ENCODE measurements at places on chromosomes 6 and 20.

DNA sequence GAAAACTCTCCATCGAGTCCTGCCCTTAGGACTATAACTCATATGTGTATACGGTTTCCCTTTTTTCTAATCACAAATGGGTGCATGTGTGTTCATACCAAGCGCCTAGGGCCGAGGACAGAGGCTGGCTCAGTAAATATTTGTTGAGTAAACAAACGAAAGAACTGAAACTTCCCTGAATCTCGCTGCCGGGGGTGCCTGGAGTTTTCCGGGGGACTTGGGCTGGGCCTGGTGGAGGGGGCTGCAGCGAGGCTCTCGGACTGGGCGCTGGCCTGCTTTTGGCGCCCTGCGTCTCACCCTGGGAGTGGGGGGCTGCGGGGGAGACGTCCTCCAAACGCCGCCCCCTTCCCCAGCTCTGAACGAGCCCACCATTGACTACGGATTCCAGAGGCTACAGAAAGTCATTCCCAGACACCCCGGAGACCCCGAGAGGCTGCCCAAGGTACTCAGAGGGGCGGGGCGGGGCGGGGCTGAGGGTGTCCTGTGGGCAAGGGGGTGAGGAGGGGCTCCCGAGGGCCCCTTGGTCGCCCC lies 49.0 kb downstream of the CPXM1 start:
- DNase-seq, result no peak

DNA sequence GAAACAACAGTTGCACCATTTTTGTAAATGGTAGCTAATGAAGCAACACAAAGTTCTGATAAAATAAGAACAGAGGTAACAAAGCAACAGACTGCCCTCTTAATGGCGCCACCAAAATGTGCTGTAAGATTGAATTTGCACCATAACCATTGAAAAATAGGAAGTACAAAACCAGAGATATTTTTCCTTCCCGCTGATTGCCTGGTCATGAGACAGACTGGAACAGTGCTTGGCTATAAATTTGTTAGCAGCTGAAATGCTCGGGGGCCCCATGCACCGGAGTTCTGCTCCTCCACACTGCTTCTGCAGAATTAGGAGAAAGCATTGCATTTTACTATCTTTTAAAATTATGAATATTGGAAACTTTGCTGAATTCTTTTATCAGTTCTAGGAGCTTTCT lies 164.4 kb upstream of the QKI start:
- no peak for DNase-seq

GRCh38 chr6:26126394-26127235 lies 39.4 kb downstream of the HFE start:
- no peak for DNase-seq

- no peak for DNase-seq
Observed at GRCh38 chr6:148345176-148345575, 2.5 kb downstream of the SASH1 start.

DNA sequence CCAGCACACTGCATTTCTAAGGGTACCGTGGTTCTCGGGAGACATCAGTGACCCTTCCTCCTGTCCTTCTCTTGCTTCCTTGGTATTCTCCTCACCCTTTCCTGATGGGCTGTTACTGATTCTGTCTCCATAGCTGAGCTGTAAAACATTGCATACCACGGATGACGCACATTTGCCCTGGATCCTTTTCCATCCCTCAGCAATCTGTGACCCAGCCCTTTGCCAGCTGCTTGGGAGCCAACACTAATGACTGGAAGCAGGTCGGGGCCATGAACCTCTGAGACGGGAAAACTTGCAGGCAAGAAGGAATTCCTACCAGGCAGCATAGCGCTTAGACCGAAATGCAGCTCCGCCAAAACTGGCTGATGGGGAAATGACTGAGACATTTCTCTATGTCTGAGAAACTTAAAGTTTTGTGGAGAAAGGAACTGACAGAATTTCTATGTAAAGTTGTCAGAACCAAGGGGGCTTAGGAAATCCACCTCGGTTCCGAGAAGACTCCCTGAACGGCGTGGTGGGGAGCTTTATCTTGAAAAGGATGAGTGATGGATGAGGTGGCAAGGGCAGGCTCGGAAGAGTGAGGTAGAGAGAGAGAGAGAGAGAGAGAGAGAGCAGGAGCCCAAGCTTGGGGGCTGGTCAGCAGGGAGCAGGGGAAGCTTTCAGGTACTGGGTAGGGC lies 19.2 kb downstream of the TUBB2B start:
- no peak for DNase-seq

DNA sequence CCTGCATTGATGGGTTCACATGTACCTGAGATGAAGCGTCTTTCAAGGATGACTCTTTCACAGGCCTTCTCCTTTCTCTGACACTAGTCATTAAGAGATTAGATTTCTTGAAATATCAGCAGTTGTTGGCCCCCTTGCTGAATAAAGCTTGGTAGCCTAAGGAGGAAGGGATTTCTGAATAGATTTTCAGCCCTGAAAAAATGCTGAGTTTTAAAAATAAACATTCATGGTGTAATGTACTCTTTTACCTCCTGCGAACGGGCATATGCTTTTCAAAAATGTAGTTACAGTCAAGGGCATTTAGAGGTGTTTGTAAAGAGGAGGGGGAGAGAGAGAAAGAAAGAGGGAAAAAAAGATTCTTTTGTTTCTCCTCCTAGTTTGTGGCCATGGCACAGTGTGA lies 222.7 kb downstream of the SOX4 start:
- no peak for DNase-seq

- DNase-seq, result no peak
Observed at GRCh38 chr20:57598060-57598459, 22.2 kb downstream of the ZBP1 start.

DNA sequence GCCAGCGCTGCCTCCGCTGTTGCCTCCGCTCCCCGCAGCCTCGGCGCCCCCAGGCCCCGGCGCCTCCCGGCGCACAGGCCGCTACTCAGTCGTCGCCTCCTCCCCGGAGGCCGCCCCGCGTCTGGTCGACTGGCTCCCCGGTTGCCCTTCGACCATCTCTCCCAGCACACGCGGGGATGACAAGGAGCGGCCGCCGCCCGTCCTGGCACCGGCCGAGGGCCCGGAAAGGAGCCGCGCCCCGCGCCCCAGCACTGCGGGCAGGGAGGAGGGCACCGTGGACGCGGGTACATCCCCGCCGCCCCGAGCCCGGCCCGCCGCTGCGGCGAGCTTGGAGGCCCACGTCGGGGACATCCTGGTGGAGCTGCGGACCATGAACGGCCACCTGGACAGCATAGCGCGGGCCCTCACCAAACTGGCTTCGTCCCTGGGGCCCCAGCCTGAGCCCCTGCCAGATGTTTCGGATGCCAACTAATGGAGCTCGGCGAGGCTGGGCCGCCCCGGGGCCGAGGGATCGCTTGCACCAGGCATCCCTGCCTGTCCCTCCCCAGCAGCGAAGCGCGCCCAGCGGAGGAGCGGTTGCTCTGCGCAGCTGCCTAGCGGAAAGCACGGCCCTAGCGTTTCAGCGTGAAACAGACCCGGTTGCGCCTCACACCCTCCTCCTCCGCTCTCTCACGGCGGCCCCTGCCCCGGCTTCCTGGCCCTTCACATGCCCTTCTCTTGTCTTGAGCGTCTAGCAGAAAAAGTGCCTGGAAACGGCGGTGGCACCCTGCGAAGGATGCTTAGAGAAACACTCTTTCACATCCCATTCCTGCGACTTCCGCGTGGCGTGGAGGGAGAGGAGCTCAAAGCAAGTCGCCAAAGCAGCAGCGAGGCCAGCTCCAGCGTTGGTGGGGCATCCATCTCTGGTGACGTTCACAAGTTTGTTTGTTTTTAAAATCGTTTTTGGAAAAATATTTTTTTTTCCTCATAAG lies 285.8 kb upstream of the SUPT3H start:
- DNase-seq, result peak; percentile 33
